Esophagus squamous epithelium (tissue), 5 donors: ENCODE measurements at places on chromosomes 4 and X. TPM values are rescaled to one million over a fixed set of nuclear protein-coding genes. Genes with fewer than 3 reads are reported as not detected.

GRCh38 chrX:10514891-10515290 lies 105.5 kb downstream of the MID1 start:
- H3K4me1 ChIP-seq = peaks cover 15% of the 10 kb centered on the region
- peak overlapping the region; percentile 17 for H3K27ac ChIP-seq
- no peaks in the 10 kb centered on the region for H3K27me3 ChIP-seq
- DNase-seq = no peak
- no peak overlapping the region for H3K4me3 ChIP-seq

- H3K4me1 ChIP-seq = no peaks in the 10 kb centered on the region
- DNase-seq = no peak
- no peaks in the 10 kb centered on the region for H3K36me3 ChIP-seq
- no peak overlapping the region for H3K27ac ChIP-seq
- H3K27me3 ChIP-seq = no peaks in the 10 kb centered on the region
- H3K4me3 ChIP-seq = no peak overlapping the region
Measured at GRCh38 chr4:94365304-94365703, 22.7 kb upstream of the HPGDS start.

GRCh38 chrX:49845701-49846403 lies 16.7 kb downstream of the PAGE4 start:
- no peak overlapping the region for H3K4me3 ChIP-seq
- no peak overlapping the region for H3K27ac ChIP-seq
- no peaks in the 10 kb centered on the region for H3K36me3 ChIP-seq

- H3K27me3 ChIP-seq = no peaks in the 10 kb centered on the region
- no peak for DNase-seq
- no peaks in the 10 kb centered on the region for H3K4me1 ChIP-seq
- H3K27ac ChIP-seq = no peak overlapping the region
- H3K36me3 ChIP-seq = no peaks in the 10 kb centered on the region
Measured at GRCh38 chr4:10532155-10532554, 74.9 kb upstream of the ZNF518B start.

DNA sequence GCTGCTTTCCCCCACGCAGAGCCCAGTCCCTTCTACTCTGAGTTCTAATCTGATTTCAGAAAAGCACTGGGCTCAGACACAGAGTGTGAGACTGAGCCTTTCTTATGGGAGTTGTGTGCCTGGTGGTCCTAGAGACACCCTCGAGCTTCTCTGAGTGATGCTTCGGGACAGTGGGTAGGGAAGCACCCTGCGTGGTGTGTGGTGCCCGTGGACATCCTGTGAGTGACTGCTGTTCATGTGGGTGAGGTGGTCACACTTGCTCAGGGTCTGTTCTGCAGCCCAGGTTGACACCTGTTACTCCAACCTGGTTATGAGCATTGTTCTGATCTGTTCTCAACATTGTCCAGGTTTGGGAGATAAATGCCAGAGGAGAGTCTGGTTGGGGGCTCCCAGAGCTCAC lies 6.1 kb downstream of the GPR78 start:
- H3K4me3 ChIP-seq = no peak overlapping the region
- H3K27ac ChIP-seq = no peak overlapping the region
- DNase-seq = no peak
- H3K27me3 ChIP-seq = no peaks in the 10 kb centered on the region

GRCh38 chr4:79233820-79234219 lies 92.0 kb downstream of the NAA11 start:
- no peaks in the 10 kb centered on the region for H3K36me3 ChIP-seq
- no peaks in the 10 kb centered on the region for H3K27me3 ChIP-seq
- no peak for DNase-seq
- H3K4me1 ChIP-seq = no peaks in the 10 kb centered on the region
- H3K27ac ChIP-seq = no peak overlapping the region

GRCh38 chrX:19887911-19888879 lies 795 bp upstream of the SH3KBP1 start:
- H3K4me1 ChIP-seq = no peaks in the 10 kb centered on the region
- H3K36me3 ChIP-seq = no peaks in the 10 kb centered on the region
- no peaks in the 10 kb centered on the region for H3K27me3 ChIP-seq
- no peak for DNase-seq

DNA sequence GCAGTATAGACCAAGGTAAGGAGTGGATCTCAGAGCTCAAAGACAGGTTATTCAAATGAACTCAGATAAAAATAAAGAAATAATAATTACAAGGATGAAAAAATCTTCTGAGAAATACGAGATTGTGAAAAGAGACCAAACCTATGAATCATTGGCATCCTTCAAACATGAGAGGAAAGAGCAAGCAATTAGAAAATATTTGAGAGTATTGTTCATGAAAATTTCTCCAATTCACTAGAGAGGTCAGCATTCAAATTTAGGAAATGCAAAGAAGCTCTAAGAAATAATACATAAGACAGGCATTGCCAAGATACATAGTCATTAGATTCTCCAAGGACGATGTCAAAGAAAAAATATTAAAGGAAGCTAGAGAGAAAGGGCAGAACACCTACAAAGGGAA lies 93.5 kb upstream of the GALNTL6 start:
- no peak overlapping the region for H3K27ac ChIP-seq
- no peaks in the 10 kb centered on the region for H3K27me3 ChIP-seq
- H3K4me1 ChIP-seq = no peaks in the 10 kb centered on the region
- H3K36me3 ChIP-seq = no peaks in the 10 kb centered on the region
- H3K4me3 ChIP-seq = no peak overlapping the region

DNA sequence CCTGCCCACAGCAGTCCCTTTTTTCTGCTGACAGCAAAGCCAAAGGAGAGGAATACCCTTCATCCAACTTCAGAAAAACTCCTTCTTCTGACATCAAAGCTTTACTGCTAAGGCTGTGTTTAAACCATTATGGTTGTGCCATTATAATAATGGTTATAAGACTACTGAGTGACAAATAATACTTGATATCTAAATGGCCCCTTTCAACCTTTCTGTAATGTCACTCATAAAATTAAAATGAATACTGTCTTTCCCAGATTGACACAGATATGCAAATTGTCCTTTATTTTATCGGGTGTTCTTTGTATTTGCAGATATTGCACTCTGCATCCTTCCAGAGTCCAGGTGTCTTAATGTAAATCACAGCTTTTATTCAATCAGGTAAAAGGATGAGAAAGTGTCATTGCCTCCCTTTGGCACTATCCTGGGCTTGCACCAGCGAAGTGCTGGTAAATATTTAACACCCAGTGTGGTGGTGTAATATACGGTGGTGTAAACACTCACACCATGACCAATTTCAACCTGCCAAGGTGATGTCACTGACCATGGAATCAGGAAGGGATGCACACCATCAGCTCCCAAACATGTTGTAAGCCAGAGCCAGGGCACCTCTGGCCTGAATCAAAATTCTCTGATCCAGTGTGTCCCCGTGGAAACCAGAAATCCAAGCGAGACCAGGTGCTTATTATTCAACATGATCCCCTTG lies 139.4 kb upstream of the TENM3 start:
- H3K27ac ChIP-seq = no peak overlapping the region
- no peaks in the 10 kb centered on the region for H3K4me1 ChIP-seq
- DNase-seq = no peak

DNA sequence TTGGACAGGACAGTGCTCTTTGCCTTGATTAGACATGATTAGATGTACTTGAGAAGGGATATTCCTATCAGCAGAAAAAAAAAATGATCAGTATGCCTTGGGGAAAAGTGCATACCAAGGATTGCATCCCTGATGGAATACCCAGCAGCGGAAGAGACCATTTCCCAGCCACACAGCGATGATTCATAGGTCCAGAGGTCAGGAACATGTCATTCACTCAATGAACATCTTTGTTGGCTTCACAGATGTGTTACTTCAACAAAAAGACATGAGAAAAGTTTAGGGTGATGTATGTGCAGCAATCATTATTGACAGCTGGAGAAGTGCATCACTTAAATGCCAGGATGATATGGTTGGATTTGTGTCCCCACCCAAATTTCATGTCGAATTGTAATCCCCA lies 293.5 kb downstream of the ZNF674 start:
- no peak overlapping the region for H3K27ac ChIP-seq
- H3K27me3 ChIP-seq = no peaks in the 10 kb centered on the region
- H3K4me1 ChIP-seq = no peaks in the 10 kb centered on the region

DNA sequence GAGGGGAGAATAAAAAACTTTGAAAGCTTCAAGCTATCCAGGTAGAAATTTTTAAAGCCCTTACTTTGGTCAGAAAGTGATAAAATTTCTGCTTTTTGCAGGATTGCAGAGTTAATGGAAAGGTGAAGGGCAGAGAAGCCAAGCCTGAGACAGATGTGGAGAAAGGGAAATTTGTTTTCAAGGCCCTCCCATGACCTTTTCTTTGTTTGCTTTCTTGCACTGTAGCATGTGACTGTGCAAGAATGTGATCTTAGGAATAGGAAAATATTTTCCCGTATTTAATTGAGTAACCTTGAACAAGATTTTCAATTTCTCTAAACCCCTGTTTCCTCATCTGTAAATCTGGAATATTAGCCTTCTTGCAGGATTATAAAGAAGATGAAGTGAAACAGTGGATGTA lies 307.2 kb downstream of the PPARGC1A start:
- no peak overlapping the region for H3K4me3 ChIP-seq
- no peak overlapping the region for H3K27ac ChIP-seq
- DNase-seq = no peak
- no peaks in the 10 kb centered on the region for H3K27me3 ChIP-seq
- no peaks in the 10 kb centered on the region for H3K4me1 ChIP-seq
- H3K36me3 ChIP-seq = no peaks in the 10 kb centered on the region

PITX2 gene
- total RNA-seq = 4.8 TPM

FAM47A gene
- not detected for total RNA-seq

KLHL4 gene
- total RNA-seq = 0.47 TPM

- no peaks in the 10 kb centered on the region for H3K36me3 ChIP-seq
- no peak for DNase-seq
- H3K4me3 ChIP-seq = no peak overlapping the region
- no peak overlapping the region for H3K27ac ChIP-seq
- no peaks in the 10 kb centered on the region for H3K27me3 ChIP-seq
Measured at GRCh38 chr4:123924536-123924935, 527.9 kb downstream of the SPRY1 start.

GRCh38 chr4:88709989-88710388 lies 12.4 kb upstream of the NAP1L5 start:
- DNase-seq = no peak
- H3K4me1 ChIP-seq = peaks cover 4% of the 10 kb centered on the region
- peaks cover 80% of the 10 kb centered on the region for H3K36me3 ChIP-seq
- H3K27me3 ChIP-seq = no peaks in the 10 kb centered on the region
- H3K27ac ChIP-seq = no peak overlapping the region

- no peaks in the 10 kb centered on the region for H3K27me3 ChIP-seq
- H3K36me3 ChIP-seq = no peaks in the 10 kb centered on the region
- no peak overlapping the region for H3K27ac ChIP-seq
- H3K4me3 ChIP-seq = no peak overlapping the region
- DNase-seq = no peak
- H3K4me1 ChIP-seq = peaks cover 11% of the 10 kb centered on the region
Measured at GRCh38 chrX:46850771-46851170, 13.9 kb downstream of the RP2 start.

DNA sequence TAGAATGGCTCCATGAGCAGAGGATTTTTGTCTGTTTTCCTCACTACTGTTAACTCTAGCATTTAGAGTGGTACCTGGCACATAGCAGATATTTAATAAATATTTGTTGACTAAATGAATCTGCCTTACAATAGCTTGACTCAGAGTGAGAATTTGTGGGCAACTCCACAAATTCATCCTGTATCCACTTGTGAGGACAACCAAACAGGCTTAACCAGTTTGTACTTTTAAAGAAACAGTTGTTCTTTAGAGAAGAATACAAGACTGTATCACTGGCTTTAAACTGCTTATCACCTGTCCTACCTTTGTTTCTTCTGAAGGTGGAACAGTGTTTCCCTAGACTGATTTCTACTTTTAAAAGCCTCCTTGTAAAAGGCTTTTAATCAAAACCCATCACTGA lies 141.3 kb upstream of the SH3RF1 start:
- no peaks in the 10 kb centered on the region for H3K36me3 ChIP-seq
- no peaks in the 10 kb centered on the region for H3K27me3 ChIP-seq
- H3K4me1 ChIP-seq = peaks cover 13% of the 10 kb centered on the region
- DNase-seq = no peak

DNA sequence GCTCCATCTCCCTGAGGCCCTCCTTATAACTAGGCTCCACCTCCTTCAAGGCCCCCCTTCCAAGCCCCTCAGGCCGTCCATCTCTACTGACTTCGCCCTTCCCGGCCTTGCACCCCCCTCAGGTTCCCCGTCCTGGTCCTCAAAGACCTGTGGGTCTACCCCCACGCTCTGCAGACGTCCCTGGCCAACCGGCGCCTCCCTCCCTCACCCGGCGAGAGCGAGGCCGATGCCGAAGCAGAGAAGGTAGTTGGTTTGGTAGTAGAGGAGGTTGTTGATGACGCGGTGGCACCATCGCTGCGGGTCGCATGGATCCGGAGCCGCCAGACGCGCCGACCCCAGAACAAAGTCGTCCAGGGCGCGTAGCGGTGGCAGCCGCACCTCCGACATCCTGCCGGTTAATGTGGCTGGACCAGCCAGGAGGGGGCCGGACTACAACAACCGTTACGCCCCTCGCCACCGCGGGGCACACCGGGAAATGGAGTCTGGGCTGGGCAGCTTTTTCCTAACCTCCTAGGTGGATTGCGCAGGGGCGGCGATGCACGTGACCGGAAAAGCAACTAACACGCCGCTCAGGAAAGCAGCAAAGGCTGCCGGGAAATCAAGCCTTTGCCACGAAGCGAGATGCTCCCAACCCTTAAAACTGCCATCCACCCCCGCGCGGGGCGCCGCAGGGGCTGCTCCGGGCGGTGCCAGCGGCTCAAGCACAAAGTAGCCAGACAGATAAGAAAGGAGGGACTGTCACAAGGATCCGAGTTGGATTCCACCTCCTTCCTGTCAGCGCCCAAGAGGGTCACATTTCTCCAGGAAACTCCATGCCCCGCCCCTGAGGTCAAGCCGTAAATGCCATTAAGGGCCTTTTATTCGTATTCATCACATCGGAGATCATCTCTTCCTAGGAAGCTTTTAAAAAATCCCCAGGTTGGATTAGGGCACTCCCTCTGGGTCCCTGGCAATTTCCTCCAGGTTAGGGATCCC lies at the start of gene PRAF2:
PRAF2 (minus strand) TSS at position 402 of the 975 bp plus-strand sequence; CDS start at position 387, 15 bp downstream.
- H3K4me1 ChIP-seq = peaks cover 39% of the 10 kb centered on the region
- DNase-seq = peak; percentile 60
- H3K27ac ChIP-seq = peak within 1 kb of the TSS; percentile 72
- peak within 1 kb of the TSS; percentile 57 for H3K4me3 ChIP-seq
- no peaks in the 10 kb centered on the region for H3K36me3 ChIP-seq

GRCh38 chr4:173291899-173292298 lies 42.3 kb downstream of the HMGB2 start:
- no peak overlapping the region for H3K27ac ChIP-seq
- H3K36me3 ChIP-seq = no peaks in the 10 kb centered on the region
- H3K27me3 ChIP-seq = no peaks in the 10 kb centered on the region
- H3K4me1 ChIP-seq = no peaks in the 10 kb centered on the region
- no peak overlapping the region for H3K4me3 ChIP-seq
- no peak for DNase-seq

NXF3 gene
- not detected for total RNA-seq

GRCh38 chr4:184591070-184591677 lies 58.1 kb downstream of the CASP3 start:
- H3K4me3 ChIP-seq = no peak overlapping the region
- no peak for DNase-seq
- no peaks in the 10 kb centered on the region for H3K36me3 ChIP-seq
- H3K27me3 ChIP-seq = no peaks in the 10 kb centered on the region
- no peak overlapping the region for H3K27ac ChIP-seq

ARMCX2 gene
- total RNA-seq = 13.5 TPM
